ENCODE measurements at places on chromosomes 6 and 20.
A peak's percentile ranks its signal among the peaks of the same experiment; 100 is the strongest.

- DNase-seq: no peak
These were observed 818.5 kb upstream of the FLRT3 start for GRCh38 chr20:15155848-15156401.

DNA sequence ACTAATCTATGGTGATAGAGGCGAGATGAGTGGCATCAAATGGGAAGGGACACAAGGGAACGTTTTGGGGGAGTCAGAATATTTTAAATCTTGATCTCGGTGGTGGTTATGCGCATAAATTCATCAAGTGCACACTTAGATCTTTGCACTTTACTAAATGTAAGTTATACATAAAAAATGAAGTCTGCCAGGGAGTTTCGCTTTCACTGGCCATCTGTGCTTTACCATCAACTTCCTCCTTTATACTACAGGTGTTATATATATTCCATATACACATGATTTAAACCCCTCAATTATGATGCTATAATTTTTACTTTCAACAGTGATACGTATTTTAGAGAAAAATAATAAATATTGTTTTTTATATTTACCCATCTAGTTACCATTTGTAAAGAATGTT lies 97.6 kb upstream of the AKIRIN2 start:
- no peak for DNase-seq

- no peak for DNase-seq
These were observed 11.5 kb downstream of the SRXN1 start for GRCh38 chr20:641516-641875.

GRCh38 chr20:62133051-62133845 lies 9.9 kb downstream of the PSMA7 start:
- no peak for DNase-seq

GRCh38 chr6:7921632-7922092 lies 11.1 kb upstream of the TXNDC5 start:
- no peak for DNase-seq

DNA sequence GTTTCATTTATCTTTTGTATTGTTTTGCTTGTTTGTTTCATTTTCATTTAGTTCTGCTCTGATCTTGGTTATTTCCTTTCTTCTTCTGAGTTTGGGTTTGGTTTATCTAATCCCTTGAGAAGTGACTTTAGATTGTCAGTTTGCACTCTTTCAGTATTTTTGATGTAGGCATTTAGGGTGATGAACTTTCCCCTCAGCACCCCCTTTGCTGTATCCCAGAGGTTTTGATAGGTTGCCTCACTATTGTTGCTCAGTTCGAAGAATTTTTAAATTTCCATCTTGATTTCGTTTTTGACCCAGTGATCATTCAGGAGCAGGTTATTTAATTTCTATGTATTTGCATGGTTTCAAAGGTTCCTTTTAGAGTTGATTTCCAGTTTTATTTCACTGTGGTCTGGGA lies 119.6 kb upstream of the SSTR4 start:
- DNase-seq: no peak

GRCh38 chr6:42756722-42757121 lies 10.8 kb upstream of the TBCC start:
- DNase-seq: no peak

DNA sequence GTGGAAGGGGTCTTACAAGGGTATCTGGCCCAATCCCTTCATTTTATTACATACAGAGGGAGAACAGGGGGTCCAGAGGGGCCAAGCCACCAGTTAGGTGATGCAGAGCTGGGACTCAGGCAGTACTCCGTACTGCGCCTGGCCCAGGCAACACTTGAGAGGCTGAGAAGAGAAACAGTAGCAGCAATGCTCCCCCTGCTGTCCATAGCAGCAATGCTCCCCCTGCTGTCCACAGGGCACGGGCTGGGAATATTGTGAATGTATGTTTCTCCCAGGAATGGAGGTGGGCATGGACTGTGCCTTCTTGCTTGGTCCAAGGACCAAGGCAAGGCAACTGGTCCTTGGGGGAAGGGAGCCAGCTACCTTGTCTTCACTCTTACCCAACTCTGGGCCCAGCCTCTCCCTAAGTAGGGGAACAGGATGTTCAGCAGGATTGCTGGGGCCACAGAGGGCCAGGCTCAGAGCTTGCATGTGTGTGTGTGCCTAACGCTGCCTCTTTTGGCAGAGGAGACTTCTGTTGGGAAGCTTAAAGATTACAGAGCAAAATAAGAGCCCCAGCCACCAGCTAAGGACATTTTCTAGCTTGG lies 14.8 kb upstream of the FAM83C start:
- DNase-seq: peak; percentile 24

DNA sequence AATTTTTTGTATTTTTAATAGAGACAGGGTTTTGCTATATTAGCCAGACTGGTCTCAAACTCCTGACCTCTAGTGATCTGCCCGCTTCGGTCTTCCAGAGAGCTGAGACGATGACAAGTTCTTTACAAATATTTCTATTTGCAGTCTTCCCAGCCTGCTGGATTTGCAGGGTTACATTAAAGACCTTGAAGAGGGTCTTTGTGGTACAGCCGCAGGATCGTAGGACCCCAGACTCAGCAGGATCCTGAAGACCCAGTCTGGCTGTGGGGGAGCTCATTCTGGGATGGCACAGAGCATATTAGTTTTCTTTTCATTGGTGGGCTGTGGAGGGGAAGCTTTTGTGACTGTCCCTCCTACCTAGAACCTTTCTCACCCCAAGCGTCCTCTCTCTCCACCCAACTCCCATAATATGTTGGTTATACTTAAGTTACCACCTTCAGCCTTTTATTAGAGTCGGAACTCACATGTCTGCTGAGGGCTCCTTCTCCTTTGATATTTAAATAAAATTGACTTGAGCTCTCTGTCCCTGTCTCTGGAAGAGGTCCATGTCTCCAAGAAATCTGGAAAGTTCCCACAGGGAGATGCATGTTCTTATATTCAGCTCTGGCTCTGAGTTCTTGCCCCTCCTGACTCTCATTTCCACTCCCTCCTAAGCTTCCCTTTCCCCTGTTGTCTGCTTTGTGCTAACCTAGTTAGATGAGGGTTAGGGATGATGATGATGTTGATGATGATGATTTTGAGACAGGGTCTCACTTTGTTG lies 72.0 kb downstream of the TIAM2 start:
- no peak for DNase-seq

DNA sequence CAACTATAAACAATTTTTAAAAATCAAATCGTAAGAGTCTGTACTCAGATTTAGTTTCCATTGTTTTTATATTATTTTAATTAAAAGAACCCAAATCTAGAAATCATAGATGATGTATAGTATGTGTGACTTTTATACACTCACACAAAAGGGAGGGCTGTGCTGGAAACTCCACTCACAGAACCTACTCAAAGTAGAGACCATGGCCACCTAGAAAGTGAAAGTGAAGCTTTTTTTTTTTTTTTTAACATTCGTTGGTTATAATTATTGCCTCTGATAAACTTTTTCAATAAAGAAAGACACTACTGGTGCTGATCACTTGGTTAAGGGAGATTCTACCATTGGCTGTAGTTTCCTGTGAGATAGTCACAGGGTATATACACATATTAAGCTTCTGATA lies 37.9 kb upstream of the PRL start:
- no peak for DNase-seq

- DNase-seq: no peak
These were observed 13.9 kb upstream of the CCDC167 start for GRCh38 chr6:37513576-37513975.

DNA sequence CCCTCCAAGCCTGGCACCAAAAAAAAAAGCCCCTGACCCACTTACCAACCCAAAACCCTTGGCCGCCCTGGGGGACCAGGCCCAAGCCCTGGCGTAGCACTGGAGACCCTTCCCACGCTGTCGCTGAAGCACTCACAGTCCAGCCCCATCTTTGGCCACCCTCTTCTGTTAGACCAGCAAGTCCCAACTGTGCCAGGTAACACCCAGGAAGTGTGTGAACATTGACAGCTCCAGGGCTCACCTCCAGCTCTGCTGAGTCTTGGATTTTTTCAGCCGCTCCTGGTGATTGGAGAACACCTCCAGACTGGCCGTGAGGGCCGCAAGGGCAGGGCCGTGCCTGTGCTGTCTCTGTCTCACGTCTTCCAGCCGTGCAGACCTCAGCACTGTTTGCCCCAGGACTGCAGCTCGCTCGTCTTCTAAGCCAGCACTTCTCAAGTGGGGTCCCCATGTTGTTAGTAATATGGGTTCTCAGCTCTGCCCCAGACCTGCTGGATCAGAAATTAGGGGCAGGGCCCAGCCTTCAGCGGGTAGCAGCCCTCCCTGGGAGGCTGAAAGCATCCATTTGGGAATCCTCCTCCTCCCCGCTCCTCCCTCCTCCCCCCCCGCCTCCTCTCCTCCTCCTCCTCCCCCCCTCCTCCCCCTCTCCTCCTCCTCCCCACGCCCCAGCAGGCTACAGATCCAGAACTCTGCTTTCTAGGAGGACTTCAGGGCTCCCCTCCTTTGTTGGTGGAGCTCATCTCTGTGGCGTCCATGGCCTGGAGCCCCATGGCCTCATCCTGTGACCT lies 18.1 kb downstream of the NPEPL1 start:
- DNase-seq: no peak

GRCh38 chr6:30441171-30441570 lies 48.1 kb upstream of the HLA-E start:
- peak; percentile 25 for DNase-seq

DNA sequence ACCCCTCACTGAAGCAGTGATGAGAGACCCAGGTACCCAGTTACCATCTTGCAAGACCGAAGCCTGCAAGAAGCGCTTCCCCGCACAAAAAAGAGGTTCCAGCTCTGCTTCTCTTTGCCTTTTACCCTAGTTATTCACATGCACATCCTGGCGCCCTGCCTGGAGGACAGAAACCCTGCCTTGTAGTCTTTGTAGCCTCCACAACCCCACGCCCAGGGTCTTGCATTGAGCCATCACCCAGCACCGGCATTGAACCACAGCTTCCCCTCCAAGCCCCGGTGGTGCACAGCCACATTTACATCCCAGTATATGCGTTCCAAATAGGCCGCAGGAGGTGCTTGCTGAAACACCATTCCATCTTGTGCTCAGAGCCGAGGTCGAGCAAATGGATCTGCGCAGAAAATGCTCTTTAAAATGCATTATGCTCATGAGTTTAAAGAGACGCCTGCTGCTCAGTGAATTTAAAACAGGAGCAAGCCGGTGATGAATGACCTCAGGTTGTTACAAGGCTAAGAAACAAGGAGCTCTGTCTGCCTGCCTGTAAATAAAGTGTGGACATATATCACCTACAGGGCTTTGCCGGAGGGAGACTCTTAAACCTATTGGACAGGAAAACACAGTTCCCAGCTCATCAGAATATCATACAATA lies 61.7 kb downstream of the GNAS-AS1 start:
- no peak for DNase-seq

- DNase-seq: no peak
These were observed 208.9 kb upstream of the SNX9 start for GRCh38 chr6:157614026-157614568.

- peak; percentile 70 for DNase-seq
These were observed 11.0 kb downstream of the UQCC2 start for GRCh38 chr6:33700391-33701050.

DNA sequence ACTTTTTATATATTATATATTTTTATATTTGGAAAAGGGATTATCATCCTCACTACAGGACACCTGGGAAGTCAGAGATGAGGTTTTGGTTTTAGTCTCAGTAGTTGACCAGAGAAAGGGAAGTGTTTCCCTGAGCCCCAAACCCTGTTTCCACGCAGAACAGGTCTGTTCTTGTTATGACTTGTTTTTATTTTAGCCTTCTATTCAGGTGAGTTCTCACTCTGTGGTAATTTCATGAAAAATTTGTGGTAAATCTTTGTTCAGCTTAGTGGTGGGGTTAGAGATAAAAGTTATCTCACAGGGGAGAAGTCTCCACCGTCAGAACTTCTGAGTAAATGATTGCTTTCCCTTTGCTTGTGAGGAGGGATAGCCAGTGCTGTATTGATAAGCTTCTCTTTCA lies 224.9 kb downstream of the FARS2 start:
- no peak for DNase-seq

DNA sequence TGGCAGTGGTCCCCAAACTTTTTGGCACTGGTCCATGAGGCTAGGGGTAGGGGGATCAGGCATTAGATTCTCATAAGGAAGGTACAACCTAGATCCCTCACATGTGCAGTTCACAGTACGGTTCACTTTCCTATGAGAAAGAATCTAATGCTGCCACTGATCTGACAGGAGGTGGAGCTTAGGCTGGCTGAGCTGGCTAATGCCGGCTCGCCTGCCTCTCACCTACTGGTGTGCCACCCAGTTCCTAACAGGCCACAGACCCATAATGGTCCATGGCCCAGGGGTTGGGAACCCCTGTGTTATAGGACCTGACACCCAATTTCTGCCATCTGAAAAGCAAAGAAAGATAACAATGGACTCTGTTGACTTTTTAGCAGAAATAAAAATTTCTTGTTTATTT lies 199.6 kb downstream of the GMPR start:
- peak; percentile 54 for DNase-seq

DNA sequence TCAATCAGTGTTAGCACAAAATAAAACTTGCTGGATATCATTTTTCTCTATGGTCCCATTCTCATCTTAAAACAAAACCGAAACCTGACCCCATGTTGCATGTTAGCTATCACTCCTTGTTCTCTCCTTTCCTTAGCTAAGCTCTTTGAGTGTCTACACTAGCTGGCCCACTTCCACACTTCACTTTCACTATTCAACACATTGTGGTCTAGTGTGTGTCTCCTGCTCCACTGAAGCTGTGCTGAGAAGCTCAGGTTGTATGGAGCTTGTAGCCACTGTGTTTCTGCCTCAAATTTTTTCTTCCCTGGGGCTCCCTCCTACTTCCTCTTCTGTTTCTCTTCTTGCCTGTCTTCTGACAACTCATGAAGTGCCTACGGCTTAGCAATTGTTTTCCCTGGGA lies 223.0 kb downstream of the NKAIN2 start:
- no peak for DNase-seq

DNA sequence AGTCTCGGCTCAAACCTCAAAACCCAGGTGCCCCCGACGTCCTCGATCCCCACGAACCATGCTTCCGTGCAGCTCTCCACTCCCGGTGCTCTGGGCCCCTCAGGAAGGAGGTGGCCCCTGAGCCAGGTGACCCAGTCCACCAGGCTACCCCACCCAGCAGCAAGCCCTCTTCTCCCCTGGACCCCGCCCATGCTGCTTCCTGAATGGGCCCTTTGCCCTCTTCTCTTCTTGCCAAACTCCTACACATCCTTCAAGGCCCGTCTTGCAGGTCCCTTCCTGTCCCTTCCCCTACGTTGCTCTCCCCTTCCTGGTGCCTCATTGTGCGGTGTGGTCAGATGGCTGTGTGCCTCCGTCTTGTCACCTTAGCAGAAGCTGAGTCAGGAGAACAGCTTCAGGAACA lies 3.4 kb upstream of the GATA5 start:
- DNase-seq: no peak

DNA sequence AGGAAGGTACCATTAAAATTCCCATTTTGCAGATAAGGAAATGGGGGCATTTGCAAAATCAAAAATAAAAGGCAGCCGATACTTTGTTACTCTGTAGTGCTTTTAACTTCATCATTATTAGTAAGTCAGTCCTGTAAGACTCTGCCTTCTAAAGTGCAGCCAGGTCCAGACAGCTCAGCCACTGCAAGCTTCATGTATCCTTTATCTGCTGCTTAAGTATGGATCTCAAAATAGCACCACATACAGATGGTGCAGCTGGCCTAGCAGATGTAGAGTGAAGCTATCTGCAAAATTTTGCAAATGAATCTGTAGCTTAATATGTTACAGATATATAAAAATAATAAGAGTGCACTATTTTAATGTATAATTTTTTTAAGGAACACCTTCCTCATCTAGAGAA lies 53.4 kb downstream of the NUS1 start:
- DNase-seq: no peak

GRCh38 chr20:45890985-45891983 lies at the start of the genes CTSA and NEURL2:
CTSA (plus strand) TSS chr20:45891335; CDS start chr20:45891569, 234 bp downstream.
NEURL2 (minus strand) TSS chr20:45891208; CDS start chr20:45890991, 217 bp downstream.
- peak; percentile 81 for DNase-seq

Data from CD4-positive, alpha-beta T cell treated with Interleukin-2 at 100 ng/mL for 4 hours (primary cell).